ENCODE measurements at places on chromosomes 7 and 10. TPM values are rescaled to one million over a fixed set of nuclear protein-coding genes. Genes with fewer than 3 reads are reported as not detected.

The AKR1C4 gene
- not detected for polyA plus RNA-seq

The GIMAP7 gene
- 17.9 TPM for polyA plus RNA-seq

The PLEKHS1 gene
- 0.20 TPM for polyA plus RNA-seq

The MAT1A gene
- 1.3 TPM for polyA plus RNA-seq

The ANKRD30A gene
- not detected for polyA plus RNA-seq

The RBP3 gene
- 0.09 TPM for polyA plus RNA-seq

The DHTKD1 gene
- polyA plus RNA-seq: 41.3 TPM

The ICA1 gene
- 21.3 TPM for polyA plus RNA-seq

Measured in right renal pelvis (tissue), 4 donors.